GM10248 (cell line): ENCODE measurements at places on chromosomes 12 and 14.
A peak's percentile ranks its signal among the peaks of the same experiment; 100 is the strongest.

- DNase-seq = no peak
Measured at GRCh38 chr12:75692876-75693275, 181.5 kb upstream of the KRR1 start.

DNA sequence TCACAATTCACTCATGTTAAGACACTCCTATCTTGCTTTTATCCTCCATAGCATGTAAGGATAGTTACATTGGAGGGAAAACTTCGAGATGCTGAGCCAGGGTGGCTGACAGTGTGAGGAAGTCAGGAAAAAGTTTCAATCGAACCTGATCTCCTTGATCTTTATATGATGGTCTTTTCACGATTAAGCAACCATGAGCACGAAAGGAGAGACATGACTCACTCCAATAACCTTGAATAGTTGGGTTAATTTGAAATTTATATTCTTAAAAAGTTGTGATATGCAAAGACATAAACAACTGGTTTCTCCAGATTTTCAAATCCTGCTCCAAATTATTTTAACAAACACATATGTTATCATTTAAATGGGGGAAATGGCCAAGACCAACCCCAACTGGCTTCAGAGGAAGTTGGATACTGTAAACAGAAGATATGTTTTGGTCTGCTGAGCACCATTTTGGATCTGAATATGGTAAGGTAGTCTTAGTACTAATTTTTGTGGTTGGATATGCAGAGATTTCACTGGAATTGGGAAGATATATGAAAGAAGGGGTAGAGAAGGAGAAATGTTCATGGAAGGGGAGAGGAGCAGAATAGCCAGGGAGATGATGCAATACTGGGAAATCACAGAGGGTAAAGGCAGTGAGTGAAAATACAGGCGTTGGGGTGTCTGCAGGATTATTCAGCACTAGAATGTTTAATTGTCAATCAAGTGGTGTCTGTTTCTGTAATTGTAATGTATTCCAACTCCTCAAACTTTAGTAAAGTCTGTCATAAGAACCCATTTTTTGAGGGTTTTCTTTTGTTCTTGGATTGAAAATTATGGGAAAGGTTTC, 185.2 kb upstream of the SLC38A2 start:
- no peak for DNase-seq

- peak; percentile 33 for DNase-seq
Measured at GRCh38 chr12:9049520-9050133, 60.3 kb downstream of the KLRG1 start.

DNA sequence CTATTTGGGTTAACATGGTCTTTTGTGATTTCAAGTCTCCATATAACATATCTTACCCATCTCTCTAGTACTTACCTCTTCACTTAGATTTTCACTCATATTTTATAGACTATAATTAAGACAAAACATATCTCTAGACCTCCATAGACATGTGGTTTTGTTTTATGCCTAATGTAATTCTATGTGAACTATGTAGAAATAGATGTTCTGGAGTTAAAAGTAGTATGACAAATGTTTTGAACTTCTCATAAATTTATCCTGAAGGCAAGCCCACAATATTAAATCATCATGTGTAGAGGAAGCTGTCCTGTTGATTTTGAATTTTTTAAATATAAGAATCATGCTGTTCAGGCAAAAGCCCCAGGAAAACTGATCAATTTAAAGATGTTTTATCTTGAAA, 169.2 kb downstream of the SYT1 start:
- no peak for DNase-seq

DNA sequence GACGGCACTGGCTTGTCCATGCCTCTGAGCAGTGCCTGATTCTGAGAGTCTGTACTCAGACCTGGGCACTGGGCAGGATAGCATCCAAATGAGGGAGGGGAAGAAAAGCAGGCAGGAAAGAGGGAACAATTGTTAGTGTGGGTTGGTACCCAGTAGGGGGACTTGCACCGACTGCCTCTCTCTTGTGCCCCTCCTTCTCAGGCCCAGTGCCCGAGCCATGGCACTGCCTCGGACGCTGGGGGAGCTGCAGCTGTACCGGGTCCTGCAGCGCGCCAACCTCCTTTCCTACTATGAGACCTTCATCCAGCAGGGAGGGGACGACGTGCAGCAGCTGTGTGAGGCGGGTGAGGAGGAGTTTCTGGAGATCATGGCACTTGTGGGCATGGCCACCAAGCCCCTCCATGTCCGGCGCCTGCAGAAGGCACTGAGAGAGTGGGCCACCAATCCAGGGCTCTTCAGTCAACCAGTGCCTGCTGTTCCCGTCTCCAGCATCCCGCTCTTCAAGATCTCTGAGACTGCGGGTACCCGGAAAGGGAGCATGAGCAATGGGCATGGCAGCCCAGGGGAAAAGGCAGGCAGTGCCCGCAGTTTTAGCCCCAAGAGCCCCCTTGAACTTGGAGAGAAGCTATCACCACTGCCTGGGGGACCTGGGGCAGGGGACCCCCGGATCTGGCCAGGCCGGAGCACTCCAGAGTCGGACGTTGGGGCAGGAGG, 2.2 kb downstream of the NAB2 start:
- peak; percentile 3 for DNase-seq

- DNase-seq = peak; percentile 90
Measured at GRCh38 chr12:111598637-111599452, at the start of gene ATXN2. ATXN2 (minus strand) TSS chr12:111599315; CDS start chr12:111599034, 281 bp downstream.

DNA sequence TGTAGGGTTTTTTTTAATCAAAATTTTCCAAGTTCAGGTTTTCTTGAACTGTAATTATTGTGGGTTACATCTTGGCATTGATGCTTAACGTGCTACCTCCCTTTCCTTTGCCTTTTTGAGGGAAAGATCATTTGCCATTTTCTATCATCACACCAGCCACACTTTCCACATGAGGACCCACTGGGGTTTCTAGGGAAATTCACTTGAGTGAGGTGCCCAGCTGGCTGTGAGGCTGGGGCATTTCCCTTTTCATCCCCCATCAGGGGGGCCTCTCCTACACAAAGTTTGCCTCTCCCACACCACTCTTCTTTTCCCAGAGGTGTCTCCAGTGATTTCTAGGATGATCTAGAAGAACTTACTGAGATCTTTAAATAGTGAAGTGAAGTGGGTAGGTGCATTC, 335.7 kb downstream of the BMP4 start:
- DNase-seq = no peak

GRCh38 chr12:48423171-48423570, 49.2 kb upstream of the ANP32D start:
- DNase-seq = no peak

DNA sequence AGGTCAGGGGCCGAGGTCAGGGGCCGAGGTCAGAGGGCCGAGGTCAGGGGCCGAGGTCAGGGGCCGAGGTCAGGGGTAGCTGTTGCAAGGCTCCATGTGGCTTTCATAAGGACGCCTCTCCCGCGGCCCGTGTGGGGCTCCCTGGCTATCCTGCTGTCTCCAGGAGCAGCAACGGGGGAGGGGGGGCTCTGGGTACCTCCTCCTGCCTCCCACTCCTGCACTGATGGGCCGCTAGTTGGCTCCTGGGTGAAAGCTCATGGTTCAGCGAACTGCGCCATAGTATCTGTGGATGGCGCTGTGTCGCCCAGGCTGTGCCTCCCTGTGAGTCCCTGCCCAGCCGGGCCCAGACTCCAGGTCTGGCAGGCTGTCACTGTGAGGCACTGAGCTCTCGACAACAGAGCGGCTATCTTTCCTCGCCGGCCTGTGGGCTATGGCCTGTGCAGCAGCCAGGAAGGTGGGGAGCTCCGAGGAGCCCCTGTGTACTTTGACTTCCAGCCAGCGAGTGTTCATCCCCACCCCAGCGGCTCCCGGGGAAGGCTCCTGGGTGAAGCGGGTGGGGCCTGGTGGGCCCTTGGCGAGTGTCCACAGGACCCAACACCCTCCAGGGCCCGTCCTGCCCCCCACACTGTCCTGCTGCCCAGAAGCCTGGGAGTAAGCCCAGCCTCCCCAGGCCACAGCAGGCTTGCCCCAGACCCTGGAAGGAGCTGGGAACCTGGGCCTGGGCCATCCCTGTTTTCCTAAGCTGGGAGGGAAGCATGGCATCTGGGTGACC, 8.1 kb downstream of the RFLNA start:
- DNase-seq = no peak

GRCh38 chr14:90740081-90740480, 76.1 kb downstream of the TTC7B start:
- DNase-seq = no peak

- DNase-seq = no peak
Measured at GRCh38 chr12:101165319-101165718, 44.7 kb downstream of the SLC5A8 start.

- DNase-seq = no peak
Measured at GRCh38 chr14:61469781-61470180, 148.4 kb downstream of the PRKCH start.
